ENCODE measurements at places on chromosomes 1 and 21.

DNA sequence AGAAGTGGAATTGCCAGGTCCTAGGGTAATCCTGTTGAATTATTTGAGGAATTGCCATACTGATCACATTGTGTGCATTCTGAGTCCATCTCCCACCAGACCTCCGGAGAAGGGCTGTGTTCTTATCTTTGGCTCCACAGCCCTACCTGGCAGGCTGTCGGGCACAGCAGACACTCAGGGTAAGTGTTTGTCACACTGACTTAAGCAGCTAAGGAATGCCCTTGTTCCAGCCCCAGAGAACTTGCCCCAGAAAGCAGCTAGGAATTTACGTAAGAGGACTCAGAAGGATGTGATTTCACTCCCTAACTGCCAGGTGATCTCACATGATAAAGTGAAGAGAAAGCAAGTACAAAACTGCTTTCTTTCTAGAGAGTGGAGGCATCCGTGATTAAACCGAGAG, 21.0 kb downstream of the VASH2 start:
- no peak for DNase-seq

DNA sequence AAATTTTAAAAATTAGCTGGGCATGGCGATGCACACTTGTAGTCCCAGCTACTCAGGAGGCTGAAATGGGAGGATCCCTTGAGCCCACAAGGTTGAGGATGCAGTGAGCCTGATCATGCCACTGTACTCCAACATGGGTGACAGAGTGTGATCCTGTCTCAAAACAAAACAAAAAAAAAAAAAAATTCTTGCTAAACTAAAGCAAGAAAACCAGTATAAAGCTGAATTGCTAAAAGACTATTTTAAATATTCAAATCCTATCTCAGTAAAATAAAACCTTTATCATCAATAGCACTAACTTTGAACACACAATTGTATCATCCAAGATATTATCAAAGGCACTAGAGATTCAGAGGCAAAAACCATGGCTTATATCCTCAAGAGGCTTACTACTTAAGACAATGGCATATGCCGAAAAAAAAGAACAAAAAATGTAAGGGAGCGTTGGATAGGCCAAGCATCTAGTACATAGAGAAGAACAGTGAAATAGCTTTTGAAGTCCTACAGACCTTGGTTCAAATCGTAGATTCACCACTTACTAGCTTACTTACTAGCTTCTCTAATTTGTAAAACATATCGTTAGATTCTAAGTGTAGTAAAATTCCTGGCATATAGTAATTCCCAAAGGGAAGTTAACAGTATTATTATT, 3.6 kb downstream of the EPS15 start:
- no peak for DNase-seq

GRCh38 chr1:46393510-46393909, 607 bp upstream of the FAAH start:
- DNase-seq: no peak

GRCh38 chr1:37836788-37837187, 22.6 kb downstream of the MTF1 start:
- DNase-seq: no peak

DNA sequence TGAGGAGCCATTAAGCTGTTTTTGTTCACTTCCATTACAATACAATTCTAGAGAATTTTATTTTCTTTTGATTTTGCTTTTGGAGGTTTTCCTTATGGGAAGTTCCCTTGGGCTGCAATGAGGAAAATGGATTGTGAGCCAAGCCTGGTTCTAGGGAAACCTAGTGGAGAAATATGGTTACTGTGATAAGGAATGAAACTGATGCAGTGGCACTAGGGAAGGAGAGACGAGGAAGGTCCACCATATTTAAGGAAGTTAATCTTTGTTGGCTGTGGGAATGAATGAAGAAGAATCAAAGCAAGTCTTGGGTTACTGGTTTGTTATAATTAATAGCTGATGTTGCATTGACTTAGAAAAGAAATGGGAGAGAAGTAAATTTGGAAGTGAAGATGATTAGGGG, 28.4 kb downstream of the CHML start:
- DNase-seq: no peak

All from prostate gland (tissue), 2 donors.